Sigmoid colon (tissue), 7 donors: ENCODE measurements at places on chromosomes 4 and X.
A peak's percentile ranks its signal among the peaks of the same experiment; 100 is the strongest.

- DNase-seq, result no peak
Observed at GRCh38 chr4:143240939-143241679, 56.4 kb downstream of the USP38 start.

GRCh38 chr4:125421547-125421946 is 106.8 kb downstream of the FAT4 start:
- no peak for DNase-seq

GRCh38 chr4:106414366-106414765 is 45.8 kb upstream of the GIMD1 start:
- no peak for DNase-seq

DNA sequence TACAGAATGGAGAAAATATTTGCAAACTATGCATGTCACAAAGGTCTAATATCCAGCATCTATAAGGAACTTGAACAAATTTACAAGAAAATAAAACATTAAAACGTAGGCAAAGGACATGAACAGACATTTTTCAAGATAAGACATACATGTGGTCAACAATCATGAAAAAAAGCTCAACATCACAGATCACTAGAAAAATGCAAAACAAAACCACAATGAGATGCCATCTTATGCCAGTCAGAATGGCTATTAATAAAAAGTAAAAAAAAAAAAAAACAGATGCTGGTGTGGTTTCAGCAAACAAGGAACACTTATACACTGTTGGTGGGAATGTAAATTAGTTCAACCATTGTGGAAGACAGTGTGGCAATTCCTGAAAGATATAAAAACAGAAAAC is 75.8 kb upstream of the IL13RA2 start:
- no peak for DNase-seq

DNA sequence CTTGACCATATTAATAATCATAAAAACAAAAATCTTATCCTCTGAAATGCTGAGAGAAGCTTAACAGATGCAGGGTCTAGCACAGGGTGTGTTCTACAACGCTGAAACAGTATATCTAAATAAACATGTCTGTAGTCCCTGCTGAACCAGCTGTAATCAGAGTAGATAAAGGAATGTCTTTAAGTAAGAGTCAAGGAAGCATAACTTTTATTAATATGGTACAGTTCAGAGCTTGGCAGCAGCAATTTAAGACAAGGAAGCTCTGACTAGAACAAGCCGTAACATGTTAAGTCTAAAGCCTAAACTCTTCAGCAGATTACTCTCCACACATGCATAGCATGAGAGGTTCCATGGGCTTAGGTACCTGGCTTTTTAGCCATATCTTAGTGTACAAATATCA is 36.1 kb downstream of the NFKB1 start:
- no peak for DNase-seq

- no peak for DNase-seq
Observed at GRCh38 chr4:174357321-174357720, 73.6 kb downstream of the CEP44 start.

- DNase-seq, result no peak
Observed at GRCh38 chrX:46838486-46838870, 1.6 kb downstream of the RP2 start.

GRCh38 chr4:132556316-132556715 is 592.8 kb upstream of the PCDH10 start:
- DNase-seq, result no peak

- DNase-seq, result no peak
Observed at GRCh38 chr4:127357765-127358164, 275.0 kb upstream of the INTU start.

GRCh38 chrX:131970347-131970746 is 52.8 kb upstream of the STK26 start:
- no peak for DNase-seq

GRCh38 chr4:337143-337931 is at the start of gene ZNF141:
Gene ZNF141, plus strand, starts transcription at chr4:337814. Its CDS starts 170 bp downstream, at chr4:337984.
- peak; percentile 99 for DNase-seq

- no peak for DNase-seq
Observed at GRCh38 chr4:125689805-125690204, 375.1 kb downstream of the FAT4 start.

GRCh38 chr4:833731-834367 is 7.9 kb upstream of the CPLX1 start:
- no peak for DNase-seq

- DNase-seq, result no peak
Observed at GRCh38 chr4:41963105-41963504, 18.5 kb upstream of the DCAF4L1 start.

DNA sequence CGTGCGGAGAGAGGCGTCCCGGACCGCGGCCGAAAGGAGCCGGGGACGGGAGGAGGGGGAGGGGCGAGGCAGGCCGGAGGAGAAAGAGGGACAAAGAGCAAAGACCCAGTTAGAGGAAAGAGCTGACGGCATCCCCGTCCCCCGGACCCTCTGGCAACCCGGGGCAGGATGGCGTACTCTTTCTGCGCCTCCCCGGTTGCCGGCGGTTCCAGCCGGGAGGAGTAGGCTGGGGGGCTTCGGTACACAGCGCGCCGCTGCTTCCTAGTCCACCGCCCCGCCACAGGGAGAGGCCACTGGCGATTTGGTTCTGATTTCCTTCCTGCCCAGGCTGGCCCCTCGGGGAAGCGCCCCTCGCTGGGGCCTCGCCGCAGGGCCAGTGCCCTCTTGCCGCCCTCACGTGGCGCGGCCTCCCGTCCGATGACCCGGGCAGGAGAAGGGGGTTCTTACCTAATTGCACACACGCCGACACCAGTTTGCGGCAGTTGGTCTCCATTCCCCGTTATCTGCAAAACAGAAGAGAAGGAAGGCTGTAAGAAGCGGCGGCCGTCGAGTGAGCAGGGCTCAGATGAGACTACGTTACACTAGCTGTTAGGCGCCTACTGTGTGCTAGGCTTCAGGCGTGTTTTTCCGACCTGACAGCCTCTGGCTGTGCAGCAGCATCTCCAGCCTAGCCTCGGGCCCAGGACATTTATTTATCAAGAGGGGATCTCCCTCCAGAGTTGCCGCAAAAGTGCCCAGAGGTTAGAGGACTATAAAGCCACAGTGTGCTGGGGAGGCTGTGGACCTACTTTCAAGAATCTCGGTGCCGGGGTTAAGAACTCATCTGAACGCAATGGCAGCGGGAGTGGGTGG is 9.9 kb upstream of the PITX2 start:
- DNase-seq, result no peak

DNA sequence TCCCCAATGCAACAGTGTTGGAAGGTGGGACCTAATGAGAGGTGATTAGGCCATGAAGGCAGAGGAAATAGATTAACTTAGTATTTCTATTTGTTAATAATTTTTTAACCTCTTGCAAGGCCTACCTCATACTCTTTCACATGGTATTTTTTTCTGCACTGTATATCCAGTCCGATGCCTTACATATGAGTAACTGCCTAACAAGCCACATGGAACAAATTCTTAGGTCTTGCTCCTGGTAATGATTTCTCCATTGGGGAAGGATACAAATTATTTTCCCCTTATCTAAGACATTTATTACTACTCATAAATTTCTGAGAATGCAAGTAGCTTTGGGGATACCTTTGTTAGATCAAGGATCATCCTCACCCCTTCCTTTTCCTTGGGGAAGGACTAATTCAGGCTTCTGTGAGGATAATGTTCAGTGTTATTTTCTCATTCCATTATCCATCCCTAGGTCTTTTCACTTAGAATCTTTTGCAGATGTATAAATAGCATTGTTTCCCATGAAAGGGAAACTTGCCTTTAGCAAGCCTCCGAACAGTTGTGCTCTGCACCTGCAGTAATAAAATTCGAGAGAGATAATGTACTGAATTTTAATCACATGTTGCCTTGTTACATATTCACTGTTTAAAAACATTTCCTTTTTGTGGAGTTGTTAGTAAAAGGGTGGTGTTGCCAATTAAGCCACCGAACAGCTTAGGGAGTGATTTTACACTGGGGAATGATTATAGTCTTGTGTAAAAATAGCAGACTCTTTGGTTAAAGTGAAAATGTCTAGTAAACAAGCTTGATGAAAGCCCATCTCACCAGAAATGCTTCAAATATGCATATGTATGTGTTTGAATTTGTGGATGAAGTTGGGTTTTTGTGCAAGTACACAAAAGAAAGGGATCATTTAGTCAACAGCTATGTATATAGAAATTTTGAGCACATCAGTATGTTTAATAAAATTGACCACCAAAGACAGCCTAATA is 89.9 kb downstream of the CFAP299 start:
- no peak for DNase-seq

DNA sequence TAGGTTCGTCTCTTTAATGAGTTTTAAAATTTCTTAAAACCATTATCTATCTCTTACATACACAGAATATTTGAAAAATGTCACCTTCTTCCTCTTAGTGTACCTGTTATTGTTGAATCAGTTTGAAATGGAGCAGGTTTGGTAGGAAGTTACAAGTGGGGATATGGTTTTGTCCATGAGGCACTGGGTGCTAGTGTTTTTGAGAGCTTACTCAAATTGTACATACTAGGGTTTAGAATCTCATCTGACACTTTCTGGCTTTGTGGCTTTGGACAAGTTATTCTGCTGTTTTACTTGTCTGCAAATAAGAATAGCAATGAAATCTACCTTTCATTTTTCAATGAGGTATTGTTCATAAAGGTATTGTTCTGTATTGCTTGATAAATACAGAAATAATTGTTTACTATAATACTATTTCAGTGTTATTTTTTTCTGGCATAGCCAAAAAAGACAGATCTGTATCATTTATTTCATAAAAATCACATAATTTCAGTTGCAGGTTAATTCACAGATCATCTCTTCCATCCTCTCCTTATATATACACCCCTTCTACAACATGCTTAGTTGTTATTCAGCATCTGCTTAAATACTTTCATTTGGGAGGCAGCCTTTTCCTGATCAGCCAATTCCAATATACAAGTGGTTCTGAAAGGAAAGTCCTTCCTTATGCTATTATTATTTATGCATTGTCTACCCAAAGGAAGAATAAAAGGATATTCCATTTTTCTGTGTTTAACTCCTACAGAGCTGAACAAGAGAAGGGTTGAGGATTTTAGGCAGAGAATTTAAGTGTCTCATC is 13.3 kb downstream of the NCAPG start:
- DNase-seq, result no peak

DNA sequence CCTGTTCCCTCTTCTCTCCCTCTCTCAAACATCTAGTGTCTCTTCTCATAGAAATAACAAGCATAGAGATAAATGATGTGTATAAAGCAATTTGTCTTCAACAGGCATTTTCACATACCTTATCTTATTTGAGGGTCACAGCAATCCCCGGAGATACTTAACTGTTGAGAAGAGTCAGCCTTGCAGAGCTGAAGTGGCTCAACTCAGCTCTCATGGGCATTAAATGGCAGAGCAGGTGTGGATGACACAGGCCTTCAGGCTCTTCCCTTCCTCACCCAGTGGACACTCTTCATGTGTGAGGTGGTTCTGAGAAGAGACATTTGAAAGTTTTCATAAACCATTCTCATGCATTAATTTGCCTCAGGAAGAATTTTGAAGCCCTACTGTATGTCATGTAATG is 134.2 kb downstream of the AFF2 start:
- DNase-seq, result no peak

GRCh38 chr4:21454201-21454600 is 494.4 kb downstream of the KCNIP4 start:
- DNase-seq, result no peak

DNA sequence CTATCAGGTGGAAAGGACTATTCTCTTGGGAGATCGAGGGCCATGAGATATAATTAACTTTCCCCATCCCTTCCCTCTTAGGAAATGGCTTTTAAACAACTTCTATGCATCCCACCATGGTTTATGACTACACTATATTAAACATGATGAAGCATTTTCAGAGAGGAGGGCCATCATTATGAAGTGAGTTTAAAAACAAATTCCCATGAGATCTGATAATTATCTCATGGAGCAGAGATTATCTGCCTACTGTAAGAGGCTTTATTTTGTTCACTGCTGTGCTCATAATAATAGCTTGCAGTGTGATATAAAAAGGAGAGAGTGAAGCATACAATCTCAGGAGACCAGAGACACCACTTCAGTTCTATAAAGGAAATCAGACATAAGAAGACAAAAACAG is 330.5 kb upstream of the ZFP42 start:
- DNase-seq, result no peak

DNA sequence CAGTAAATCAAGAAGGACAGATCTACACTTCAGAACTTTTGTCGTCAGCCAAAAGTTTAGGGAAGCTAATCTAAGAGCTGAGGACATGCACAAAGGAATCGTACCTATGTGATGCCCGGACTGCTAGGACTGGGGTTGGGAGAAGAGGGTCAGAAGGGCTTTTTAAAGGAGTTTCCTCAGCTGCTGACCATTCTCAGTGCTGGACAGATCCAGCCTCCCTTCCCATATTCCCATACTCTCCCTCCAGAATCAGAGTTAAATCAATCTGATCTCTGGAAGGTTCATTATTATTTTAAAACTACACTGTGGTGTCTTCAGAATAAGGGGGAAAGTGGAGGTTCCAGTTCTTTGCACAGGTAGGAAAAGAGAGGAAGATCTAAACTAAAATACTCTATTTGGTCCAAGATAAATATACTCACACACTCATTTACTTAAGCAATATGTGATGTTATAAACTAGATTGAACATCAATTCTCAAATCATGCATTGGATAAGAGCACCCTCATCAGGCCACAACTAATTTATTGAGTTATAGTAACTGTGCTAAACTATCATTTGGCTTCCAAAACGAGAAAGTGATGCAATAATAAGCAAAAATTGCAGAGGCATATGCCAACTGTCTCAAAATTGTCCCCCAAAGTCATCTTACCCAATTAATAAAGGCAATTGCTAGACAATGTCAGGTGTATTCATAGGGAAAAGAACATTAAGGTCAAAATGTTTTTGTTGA is 124.7 kb downstream of the HNRNPD start:
- no peak for DNase-seq

DNA sequence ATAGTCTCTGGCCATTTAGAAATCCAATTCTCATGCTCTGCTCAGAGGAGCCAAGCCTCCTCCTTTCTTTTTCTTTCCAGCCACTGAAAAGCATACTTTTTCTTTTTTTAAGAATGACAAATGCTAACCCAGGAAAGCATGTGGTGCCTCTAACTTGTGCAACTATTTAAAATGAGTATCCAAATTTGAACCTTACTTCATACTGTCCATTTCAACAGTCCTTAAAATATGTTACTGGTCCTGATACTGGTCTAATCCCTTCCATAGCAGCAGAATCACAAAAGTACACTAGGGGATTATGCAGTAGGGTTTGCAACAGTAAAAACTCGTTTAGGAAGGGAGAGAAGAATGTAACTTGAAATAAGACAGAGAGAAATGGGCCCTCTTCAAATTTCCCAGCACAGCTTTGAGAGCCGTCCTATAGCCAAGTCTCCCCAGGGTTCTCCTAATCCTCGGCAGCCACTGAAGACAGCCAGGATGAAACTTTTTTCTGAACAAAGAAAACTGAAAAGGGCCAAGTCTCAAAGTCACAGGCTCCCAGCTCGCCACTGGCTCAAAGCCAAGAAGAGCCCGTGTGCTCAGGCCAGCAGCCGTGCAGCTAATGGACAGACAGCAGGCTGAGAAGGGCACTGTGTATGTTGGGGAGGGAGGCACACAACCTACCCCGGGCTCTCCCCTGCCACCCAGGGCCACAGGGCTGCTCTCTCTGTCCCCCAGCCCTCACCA is 39.5 kb downstream of the GPC4 start:
- DNase-seq, result no peak

DNA sequence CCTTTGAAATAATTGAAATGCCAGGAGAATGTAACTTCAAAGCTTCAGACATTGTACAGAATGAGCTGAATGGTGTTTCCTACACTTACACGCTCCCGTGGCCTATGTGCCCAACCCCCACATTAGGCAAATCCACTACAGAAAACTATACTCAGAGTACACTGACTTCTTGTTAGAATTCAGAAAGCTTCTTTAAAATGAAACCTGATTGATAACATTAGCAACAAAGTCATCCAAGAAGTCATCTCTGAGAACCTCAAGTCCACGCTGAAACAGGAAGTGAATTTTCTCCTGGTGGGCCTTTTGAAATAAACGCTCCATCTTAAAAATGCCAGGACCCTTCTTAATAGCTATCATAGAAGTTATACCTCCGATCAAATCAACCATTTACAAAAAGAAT is 136.3 kb downstream of the TSPAN5 start:
- no peak for DNase-seq
